ENCODE measurements at places on chromosomes 5 and 9. TPM values are rescaled to one million over a fixed set of nuclear protein-coding genes. Genes with fewer than 3 reads are reported as not detected.

Gene CDH9
- not detected for total RNA-seq

Gene FOXD4L4
- total RNA-seq, result not detected

Gene SUSD3
- 40.9 TPM for total RNA-seq

Gene BTNL8
- total RNA-seq, result not detected

Gene CCNO
- total RNA-seq, result not detected

Gene NOTCH1
- 108 TPM for total RNA-seq

Gene MARCOL
- not detected for total RNA-seq

Gene TOR2A
- 21.4 TPM for total RNA-seq

Gene IL33
- not detected for total RNA-seq
